ENCODE measurements at places on chromosomes 3 and 15.
A peak's percentile ranks its signal among the peaks of the same experiment; 100 is the strongest.

- DNase-seq, result no peak
Measured at GRCh38 chr3:153315781-153316180, 153.8 kb downstream of the RAP2B start.

DNA sequence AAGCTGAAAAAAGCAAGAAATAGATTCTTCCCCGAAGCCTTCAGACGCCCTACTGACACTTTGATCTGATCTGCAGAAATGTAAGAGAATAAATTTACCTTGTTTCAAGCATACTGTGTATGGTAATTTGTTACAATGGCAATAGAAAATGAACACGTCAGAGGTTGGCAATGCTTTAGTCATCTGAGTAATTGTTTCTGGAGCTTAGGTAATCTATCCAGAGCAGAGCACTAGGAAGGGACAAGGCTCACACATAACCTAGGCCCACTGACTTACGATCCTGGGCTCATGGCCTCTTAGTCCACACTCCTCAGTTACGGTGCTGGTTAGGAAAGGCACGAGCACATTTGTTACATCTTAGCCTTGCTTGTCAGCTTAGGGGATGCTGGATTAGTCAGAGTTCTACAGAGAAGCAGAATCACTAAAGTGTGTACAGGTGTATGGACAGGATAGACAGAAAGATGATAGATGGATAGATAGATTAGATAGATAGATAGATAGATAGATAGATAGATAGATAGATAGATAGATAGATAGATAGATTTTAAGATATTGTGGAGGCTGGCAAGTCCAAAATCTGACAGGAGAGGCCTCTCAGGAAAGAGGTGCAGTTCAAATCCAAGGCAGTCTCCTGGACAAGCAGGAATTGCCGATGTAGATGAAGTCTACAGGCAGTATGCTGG is 46.8 kb upstream of the TBC1D23 start:
- DNase-seq, result peak; percentile 28

- no peak for DNase-seq
Measured at GRCh38 chr3:35565048-35565447, 74.3 kb upstream of the ARPP21 start.

DNA sequence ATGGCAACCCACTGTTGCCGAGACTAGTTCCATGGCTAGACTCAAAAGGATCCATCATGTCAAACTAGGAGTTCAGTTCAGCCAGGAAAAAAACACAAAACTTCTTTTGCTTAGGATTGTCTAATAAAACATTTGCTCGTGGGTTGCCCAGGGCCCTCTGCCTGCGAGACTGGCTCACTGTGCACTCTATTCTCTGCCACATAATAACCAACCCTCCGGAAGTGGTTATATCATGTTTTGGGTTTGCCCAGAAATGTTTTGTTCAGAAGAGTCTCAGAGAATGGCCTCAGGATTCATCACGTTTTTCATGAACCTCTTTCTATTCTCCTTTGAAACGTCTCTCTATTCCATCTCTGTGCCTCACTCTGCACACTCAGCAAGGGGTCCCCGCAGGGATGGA is 216.1 kb downstream of the SV2B start:
- no peak for DNase-seq

GRCh38 chr3:104018541-104018940 is 1348.2 kb upstream of the ALCAM start:
- no peak for DNase-seq

- DNase-seq, result peak; percentile 1
Measured at GRCh38 chr3:2921903-2922302, 188.3 kb downstream of the IL5RA start.

DNA sequence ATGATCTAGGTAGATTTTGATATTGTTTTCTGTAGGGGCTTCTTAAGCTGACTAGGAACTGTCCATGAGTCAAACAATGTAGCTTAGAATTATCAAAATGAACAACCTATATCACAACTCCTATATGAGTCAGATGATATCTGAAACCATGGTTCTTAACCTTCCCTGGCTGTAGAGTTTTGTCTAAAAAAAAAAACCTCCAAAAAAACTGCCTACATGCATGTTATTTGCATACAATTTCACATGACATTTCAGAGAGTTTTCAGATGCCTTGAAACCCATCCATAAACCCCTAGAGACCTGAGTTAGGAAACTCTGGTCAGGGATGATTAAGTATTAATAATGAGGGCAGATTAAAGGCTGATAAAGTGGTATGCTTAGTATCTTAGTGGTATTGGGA is 157.0 kb downstream of the CHST2 start:
- no peak for DNase-seq

DNA sequence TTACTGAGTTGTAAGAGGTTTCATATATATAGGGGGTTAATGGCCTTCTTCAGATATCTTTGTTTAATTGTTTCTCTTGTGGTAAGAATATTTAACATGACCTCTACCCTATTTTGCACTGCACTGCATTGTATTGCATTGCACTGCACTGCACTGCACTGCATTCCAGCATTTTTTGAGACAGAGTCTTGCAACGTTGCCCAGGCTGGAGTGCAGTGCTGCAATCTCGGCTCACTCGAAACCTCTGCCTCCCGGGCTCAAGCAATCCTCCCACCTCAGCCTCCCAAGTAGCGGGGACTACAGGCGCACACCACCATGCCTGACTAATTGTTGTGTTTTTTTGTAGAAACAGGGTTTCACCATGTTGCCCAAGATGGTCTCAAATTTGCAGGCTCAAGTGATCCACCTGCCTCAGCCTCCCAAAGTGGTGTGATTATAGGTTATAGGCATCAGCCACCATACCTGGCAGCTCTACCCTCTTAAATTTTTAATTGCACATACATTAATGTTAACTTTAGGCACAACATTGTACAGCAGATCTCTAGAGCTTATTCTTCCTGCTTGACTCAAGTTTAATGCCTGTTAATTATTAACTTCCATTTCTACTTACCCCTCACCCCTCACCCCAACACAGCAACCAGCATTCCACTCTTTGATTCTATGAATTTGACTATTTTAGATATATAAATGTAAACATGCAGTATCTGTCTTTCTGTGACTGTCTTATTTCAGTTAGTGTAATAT is 38.4 kb downstream of the NEDD4 start:
- DNase-seq, result no peak

GRCh38 chr15:41980654-41981323 is 8.4 kb upstream of the EHD4 start:
- DNase-seq, result peak; percentile 80

DNA sequence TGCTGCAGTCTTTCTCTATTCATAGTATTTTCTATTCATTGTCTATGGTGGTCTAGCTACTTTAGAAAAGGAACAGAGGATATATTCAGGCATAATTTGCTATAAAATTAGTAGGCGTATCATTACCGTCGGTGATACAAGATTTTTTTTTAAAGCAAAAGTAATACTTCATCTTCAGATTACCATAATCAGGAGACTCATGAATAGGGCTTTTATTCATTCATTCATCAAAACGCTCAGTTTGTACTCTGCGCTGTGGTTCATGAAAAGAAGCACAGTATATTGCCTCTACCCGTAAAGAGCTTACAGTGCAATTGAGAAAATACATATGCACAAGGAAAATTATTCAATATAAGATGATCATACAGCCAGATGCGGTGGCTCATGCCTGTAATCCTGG is 136.7 kb upstream of the CHRM5 start:
- DNase-seq, result no peak

DNA sequence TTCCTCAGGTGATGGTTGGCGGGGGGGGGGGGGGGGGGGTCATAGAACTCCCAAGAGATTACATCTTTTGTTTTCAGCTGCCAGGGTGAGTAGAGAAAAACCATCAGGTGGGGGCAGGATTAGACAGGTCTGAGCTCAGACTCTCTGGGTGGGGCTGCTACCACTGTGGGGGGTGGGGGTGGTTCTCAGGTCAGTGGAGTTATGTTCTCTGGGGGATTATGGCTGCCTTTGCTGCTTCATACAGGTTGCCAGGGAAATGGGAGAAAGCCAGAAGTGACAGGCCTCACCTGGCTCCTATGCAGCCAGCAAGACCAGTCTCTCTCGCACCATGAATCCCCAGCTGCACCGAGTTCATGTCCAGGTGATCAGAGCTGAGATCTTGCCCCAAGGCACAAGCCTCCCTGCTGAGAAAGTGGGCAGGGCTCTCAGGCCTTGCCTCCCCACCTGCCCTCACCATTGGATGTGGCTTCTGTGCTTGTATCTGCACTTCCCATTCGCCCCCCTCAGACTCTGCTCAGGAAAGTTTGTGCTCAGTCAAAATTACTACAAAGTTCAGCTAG is 828.1 kb downstream of the MCTP2 start:
- DNase-seq, result no peak

DNA sequence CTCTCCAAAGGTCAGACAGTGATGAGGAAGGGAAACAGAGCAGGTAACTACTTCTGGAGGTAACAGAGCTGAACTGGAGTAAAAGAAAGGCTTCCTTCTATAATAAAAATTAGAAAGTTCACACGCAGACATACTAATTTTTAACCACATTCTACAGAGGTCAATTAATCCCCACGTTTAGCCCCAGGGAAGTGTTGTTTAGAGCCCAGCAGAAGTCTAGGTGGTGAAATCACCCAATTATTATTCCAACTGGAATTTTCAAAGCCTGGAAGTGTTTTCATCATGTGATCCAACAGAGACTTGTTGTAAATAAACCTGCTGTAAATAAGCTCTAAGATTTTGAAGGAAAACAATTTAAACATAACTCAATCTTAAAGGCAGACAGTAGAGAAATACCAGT is 6.8 kb downstream of the ALDH1A2 start:
- DNase-seq, result no peak

DNA sequence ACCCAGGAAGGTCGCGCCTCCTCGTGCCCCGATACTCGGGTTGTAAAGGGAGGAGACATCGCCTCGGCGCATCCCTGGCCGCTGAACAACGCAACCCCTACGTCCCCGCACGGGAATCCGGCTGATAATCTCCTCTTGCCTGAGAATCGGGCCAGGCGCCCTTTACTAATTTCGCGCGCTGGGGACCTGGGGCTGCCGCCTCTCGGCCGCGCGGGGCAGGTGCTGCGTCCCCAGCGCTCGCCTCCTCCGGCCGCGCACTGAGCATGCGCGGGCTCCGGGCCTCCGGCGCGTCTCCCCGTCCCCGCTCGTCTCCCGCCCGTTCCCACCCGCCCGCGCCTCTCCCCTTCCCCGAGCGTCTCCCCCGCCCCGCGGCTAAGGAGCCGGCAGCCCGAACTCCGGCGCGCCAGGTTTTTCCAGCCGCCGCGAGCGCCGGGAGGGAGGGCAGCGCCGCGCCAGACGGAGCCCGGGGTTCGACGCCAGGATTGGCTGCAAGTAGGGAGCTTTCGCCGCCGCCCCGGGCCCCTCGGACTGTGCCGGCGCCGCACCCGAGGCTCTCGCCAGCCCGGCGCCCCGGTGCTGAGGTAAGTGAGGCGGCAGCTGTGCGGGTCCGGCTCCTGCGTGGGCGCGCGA is at the start of gene CNTN4:
CNTN4 (plus strand) TSS at position 469 of the 630 bp plus-strand sequence.
- DNase-seq, result no peak
